ENCODE measurements at places on chromosomes 2 and 18. TPM values are rescaled to one million over a fixed set of nuclear protein-coding genes. Genes with fewer than 3 reads are reported as not detected.

GRCh38 chr18:65567372-65567771 is 183.4 kb upstream of the CDH7 start:
- H3K27me3 ChIP-seq: no peaks in the 10 kb centered on the region
- DNase-seq: no peak
- no peaks in the 10 kb centered on the region for H3K36me3 ChIP-seq
- H3K27ac ChIP-seq: no peak overlapping the region

- H3K27ac ChIP-seq: no peak overlapping the region
- peaks cover 7% of the 10 kb centered on the region for H3K36me3 ChIP-seq
- no peak overlapping the region for H3K4me3 ChIP-seq
These were observed 3.3 kb downstream of the TTC31 start for GRCh38 chr2:74486141-74486540.

DNA sequence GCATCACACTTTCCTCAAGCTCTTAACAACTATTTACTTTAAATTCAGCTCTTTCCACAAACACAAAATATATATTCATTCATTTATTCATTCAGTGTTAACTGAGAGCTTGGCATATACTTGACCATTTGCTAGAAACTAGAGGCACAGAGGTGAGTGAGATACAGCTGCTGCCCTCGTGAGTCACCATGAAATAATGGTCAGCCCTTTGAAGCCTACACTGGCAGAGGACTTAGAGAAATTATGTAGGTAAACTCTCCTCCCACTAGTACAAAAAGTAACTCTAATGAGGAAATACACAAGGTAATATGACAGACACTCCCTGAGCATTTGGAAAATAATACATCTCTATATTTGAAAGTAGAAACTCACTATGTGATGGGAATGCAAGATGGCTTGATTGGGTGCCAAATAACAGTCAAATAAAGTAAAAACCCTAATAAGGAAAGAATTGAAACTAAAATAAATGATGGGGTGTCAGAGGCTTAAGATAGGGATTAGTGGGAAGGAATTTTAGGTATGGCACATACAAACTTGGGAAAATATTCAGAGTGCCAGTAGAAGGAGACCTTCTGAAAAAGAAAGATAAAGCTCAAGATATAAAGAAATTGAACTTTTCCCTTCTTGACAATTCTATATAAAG is 61.1 kb downstream of the ANTXR1 start:
- no peaks in the 10 kb centered on the region for H3K36me3 ChIP-seq
- no peak overlapping the region for H3K27ac ChIP-seq
- no peak overlapping the region for H3K4me3 ChIP-seq
- DNase-seq: no peak
- no peaks in the 10 kb centered on the region for H3K4me1 ChIP-seq
- H3K27me3 ChIP-seq: no peaks in the 10 kb centered on the region

DNA sequence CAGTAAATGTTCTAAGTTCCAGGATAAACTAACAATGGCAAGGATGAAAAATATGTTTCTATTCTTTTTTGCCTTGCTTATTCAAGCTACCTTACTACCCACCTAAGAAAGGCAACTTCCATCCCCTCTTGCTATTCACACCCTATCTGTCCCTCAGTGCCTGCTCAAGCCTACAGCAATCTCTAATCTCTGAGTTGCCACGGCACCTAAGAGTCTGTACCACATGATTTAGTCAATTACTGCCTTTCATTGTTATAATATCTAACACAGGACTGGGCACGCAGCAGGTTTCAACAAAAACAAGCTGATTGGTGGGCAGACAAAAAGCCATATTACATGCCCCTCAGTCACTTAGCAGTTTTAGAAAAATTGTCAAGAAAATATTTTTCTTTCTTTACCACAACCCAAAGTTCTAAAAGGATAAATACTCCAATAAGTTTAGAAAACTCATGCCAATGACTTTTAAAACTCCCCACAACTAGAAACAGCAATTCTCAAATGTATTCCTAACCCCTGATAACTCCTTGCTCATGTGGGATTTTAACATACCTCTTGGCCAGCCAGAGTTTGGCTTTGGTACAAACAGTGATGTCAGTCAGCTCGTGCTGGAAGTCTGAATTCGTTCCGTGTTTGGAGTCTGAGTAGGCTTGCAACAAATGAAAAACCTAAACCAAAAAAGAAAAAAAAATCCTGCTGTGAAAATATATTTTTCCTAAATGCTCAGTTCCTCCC is 117.3 kb upstream of the ZFP36L2 start:
- peaks cover 37% of the 10 kb centered on the region for H3K4me1 ChIP-seq
- peak; percentile 85 for DNase-seq
- H3K27me3 ChIP-seq: no peaks in the 10 kb centered on the region
- H3K27ac ChIP-seq: peak overlapping the region; percentile 16
- no peak overlapping the region for H3K4me3 ChIP-seq

Gene TIGD1
- 3.6 TPM for total RNA-seq

- no peaks in the 10 kb centered on the region for H3K27me3 ChIP-seq
- no peak overlapping the region for H3K4me3 ChIP-seq
- no peak overlapping the region for H3K27ac ChIP-seq
- no peaks in the 10 kb centered on the region for H3K4me1 ChIP-seq
- DNase-seq: no peak
These were observed 10.1 kb upstream of the LRPPRC start for GRCh38 chr2:44005846-44006245.

Gene PRKCE
- 20.8 TPM for total RNA-seq

DNA sequence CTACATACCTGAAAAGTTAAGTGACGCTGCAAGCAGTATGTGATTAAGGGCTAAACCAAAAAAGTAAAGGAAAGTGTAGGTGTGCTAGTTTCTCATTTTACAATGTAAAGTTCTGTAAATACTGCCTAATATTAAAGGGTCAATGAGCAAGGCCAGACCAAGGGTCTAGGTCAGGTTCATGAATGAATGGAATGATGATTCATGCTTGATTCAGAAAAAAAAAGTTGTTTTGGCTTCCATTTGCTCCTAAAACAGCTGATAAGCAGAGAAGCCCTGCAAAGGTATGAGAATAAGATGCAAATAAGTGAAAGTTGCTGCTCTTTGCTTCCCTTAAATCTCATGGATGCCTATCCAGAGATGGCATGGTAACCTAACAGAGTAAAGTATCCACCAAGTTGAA is 61.3 kb downstream of the PTRHD1 start:
- no peak overlapping the region for H3K27ac ChIP-seq
- no peak for DNase-seq
- H3K27me3 ChIP-seq: no peaks in the 10 kb centered on the region
- no peaks in the 10 kb centered on the region for H3K4me1 ChIP-seq
- H3K36me3 ChIP-seq: no peaks in the 10 kb centered on the region

Gene IL1B
- total RNA-seq: 1.3 TPM

DNA sequence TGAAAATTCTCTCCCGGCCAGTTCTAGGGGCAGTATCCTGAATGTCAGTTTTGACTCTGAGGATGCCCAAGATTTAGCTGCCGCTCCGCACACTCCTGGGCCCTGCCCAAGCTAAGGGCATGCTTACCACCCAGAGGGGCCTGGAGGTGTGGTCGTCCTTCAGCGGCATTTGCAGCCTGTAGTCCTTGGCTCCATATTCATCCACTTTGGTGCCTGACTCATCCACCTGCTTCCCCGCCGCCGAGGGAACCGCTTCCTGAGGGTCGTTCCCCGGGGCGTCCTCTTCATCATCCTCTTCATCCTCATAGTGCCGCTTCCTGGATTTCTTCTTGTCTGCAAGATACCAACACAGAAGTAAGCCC is 577 bp downstream of the ERCC3 start:
- H3K4me1 ChIP-seq: peaks cover 20% of the 10 kb centered on the region
- H3K27ac ChIP-seq: peak overlapping the region; percentile 73
- H3K27me3 ChIP-seq: no peaks in the 10 kb centered on the region
- H3K36me3 ChIP-seq: peaks cover 14% of the 10 kb centered on the region

Measured in body of pancreas (tissue), 4 donors.